ENCODE measurements at places on chromosomes 2 and 18. TPM values are rescaled to one million over a fixed set of nuclear protein-coding genes. Genes with fewer than 3 reads are reported as not detected.

The SP140 gene
- total RNA-seq: 0.57 TPM

- no peaks in the 10 kb centered on the region for H3K4me1 ChIP-seq
- H3K4me3 ChIP-seq: no peak overlapping the region
- DNase-seq: no peak
- no peaks in the 10 kb centered on the region for H3K36me3 ChIP-seq
Observed at GRCh38 chr2:238820916-238821315, 27.0 kb upstream of the TWIST2 start.

DNA sequence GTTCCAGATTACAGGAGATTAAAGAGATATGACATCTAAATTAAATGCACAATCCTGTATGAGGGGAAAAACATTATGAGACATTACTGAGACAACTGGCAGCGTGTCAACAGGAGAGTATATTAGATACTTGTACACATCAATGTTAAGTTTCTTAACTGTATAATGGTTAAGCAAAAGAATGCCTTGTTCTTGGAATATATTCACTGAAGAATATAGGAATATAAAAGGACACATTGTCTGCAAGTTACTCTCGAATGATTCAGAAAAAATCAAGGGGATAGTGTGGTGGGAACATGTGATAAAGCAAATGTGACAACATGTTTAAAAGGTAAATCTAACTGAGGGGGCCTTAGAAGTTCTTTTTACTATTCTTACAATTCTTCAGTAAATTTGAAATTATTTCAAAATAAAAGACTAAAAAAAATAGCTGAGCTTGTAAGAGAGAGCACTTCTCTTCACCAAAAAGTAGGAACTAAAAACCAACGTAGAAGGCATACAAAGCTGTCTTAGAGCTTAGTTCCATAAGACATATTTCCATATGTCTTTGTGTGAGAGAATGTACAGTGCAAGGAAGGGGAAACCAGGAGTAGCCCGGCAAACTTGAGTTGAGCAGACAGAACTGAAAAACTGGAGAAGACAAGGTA is 7.5 kb downstream of the WDPCP start:
- DNase-seq: no peak
- no peaks in the 10 kb centered on the region for H3K4me1 ChIP-seq
- no peaks in the 10 kb centered on the region for H3K36me3 ChIP-seq
- H3K27ac ChIP-seq: no peak overlapping the region

DNA sequence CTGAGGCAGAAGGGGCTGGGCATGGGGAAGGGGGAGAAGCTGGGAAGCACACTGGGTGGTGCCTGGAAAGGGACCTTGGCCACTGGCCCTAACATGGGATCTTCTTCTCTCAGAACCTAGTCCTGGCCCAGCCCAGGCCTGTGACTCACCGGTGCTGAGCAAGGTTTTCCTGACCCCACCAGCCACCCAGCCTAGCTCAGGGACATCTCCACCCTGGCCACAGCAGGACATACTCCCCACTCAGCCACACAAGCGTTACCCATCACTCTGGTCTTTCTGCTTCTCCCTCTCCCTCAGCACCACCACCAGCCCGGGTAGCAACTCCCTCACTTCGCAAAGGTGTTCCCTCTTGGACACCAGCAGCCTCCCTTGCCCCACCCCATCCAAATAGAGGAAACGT is 22.8 kb downstream of the TNS1 start:
- peak; percentile 72 for DNase-seq
- H3K27me3 ChIP-seq: no peaks in the 10 kb centered on the region
- H3K27ac ChIP-seq: peak overlapping the region; percentile 23
- no peak overlapping the region for H3K4me3 ChIP-seq
- H3K4me1 ChIP-seq: peaks cover 19% of the 10 kb centered on the region
- H3K36me3 ChIP-seq: no peaks in the 10 kb centered on the region

DNA sequence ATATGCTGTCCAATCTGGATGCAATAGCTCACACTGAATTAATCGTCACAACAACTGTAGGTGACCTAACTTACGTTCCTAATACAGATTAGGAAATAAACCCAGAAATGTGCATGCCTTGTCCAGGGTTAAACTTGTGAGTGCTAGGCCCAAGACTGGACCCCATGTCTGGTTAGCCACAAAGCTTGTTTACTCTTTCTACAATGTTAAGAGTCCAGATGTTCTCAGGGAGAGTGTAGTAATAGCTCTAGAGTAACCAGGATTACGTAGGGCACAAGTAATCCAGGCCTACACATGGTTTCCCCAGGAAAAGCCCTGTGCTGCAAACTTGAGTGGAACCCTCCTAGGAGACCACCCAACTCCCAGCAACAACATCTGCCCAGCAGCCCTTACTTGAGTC is 26.2 kb downstream of the TRIB2 start:
- DNase-seq: no peak
- H3K4me1 ChIP-seq: no peaks in the 10 kb centered on the region
- no peak overlapping the region for H3K27ac ChIP-seq
- no peaks in the 10 kb centered on the region for H3K36me3 ChIP-seq
